ENCODE measurements at places on chromosomes 2 and 18.

DNA sequence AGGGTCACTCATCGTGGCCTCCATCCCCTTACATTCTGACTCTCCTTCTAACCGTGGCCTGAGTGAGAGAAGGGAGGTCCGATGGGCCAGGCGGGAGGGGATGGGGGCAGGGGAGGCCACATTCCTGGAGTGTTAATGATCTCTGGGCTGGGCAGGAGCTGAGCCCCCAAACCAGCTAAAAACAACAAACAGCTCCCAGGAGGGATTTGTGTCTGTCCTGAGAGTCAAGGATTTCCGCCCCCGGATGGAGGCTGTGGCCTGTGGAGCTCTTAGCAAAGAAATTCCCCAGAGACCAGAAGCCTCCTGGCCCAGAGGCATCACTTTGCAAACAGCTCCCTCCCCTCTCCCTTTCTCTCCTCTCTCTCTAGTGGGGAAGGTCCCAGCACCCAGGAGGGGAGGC, 23.5 kb downstream of the EMX1 start:
- DNase-seq: peak; percentile 71

- no peak for DNase-seq
Measured at GRCh38 chr2:195413422-195413821, 243.6 kb upstream of the SLC39A10 start.

- no peak for DNase-seq
Measured at GRCh38 chr2:105150231-105150630, 91.3 kb upstream of the GPR45 start.

- DNase-seq: no peak
Measured at GRCh38 chr2:182914852-182915251, 48.4 kb upstream of the FRZB start.

- DNase-seq: no peak
Measured at GRCh38 chr2:103169861-103170260, 408.0 kb downstream of the TMEM182 start.

DNA sequence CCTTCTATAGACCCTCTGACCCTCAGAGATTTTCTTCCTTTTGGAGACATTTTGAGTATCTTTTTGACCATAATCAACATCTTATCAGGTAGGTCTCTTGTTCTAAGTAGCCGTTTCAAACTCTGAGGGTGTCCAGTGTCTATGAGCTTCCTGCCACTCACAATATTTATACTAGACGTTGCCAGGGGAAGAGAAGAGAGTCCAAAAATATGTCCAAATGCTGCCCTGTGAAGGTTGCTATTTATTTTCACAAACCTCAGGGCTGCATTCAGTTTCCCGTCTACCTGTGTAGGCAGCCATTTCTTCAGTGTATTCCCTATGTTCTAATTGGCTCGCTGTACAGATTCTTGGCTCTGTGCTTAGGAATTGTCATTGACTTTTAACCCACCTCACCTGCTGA, 986 bp upstream of the DSG1 start:
- DNase-seq: no peak

- DNase-seq: no peak
Measured at GRCh38 chr18:3061581-3062312, 48.8 kb upstream of the LPIN2 start.

DNA sequence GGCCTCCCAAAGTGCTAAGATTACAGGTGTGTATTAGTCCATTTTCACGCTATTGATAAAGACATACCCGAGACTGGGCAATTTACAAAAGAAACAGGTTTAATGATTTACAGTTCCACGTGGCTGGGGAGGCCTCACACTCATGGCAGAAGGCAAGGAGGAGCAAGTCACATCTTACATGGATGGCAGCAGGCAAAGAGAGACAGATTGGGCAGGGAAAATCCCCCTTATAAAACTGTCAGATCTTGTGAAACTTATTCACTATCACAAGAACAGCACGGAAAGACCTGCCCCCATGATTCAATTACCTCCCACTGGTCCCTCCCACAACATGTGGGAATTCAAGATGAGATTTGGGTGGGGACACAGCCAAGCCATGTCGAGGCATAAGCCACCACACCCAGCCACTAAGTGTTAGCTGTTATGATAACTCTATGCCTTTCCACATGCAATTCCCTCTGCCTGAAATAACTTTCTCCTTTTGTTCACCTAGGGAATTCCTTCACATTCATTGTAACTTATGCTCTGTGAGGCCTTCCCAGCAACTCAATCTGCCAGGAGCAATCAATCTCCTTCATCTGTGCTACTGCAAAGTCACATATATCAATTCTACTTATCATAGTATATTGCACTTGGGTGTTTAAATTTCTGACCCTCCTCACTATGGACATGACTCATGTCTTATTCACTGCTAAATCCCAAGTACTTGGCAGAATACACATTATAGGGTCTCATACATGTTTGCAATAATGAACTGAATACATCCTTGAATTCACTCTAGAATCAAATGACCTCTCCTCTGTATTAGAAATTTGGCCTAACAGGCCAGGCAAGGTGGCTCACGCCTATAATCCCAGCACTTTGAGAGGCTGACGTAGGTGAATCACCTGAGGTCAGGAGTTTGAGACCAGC, 7.4 kb downstream of the MCEE start:
- peak; percentile 15 for DNase-seq

DNA sequence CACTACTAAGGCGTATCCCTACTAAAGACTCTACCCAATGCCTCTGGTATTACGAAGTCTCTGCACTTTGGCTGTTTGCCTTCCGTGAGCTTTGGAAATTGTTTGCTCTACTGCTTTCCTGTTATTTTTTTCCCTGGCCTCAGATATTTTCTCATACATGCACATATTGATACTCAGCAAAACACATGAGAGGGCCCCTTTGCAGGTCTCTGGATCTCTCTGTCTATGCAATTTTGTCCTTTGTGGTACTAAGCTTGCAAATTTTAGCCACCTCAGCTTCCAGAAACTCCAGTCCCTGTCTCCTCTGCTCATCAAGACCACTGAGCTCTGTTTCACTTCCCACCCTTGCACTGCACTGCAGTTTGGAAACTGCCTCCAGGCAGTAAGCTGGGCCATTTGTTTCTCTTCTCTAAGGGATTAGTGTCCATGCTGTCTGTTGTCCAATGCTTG, 46.6 kb downstream of the TAF1B start:
- no peak for DNase-seq

DNA sequence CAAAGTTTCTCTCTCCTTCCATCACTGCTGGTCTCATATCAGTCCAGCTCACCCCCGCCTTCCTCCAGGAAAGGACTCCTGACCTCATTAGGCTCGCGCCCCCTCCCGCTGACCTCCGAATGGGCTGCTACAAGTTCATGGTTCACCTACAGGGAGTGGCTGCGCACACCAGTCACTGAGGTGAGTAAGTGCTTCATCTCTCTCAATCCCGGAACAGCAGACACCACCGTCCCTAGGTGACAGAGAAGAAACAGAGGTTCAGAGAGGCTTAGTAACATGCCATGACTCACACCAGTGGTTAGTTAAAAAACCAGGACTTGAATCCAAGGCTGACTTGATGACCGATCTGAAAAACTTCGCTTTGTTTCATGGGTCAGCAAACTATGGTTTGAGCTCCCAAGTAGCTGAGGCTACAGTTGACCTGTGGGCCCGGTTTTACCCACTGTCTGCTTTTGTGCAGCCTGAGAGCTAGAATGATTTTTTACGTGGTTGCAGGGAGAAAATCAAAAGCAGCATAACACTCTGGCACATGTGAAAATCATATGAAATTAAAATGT, 42.0 kb downstream of the ZFP36L2 start:
- DNase-seq: peak; percentile 71

- DNase-seq: no peak
Measured at GRCh38 chr2:105062158-105062557, 24.3 kb downstream of the MRPS9 start.

- no peak for DNase-seq
Measured at GRCh38 chr2:234671231-234671630, 174.3 kb upstream of the ARL4C start.

- no peak for DNase-seq
Measured at GRCh38 chr2:10253596-10254372, 48.9 kb upstream of the HPCAL1 start.

DNA sequence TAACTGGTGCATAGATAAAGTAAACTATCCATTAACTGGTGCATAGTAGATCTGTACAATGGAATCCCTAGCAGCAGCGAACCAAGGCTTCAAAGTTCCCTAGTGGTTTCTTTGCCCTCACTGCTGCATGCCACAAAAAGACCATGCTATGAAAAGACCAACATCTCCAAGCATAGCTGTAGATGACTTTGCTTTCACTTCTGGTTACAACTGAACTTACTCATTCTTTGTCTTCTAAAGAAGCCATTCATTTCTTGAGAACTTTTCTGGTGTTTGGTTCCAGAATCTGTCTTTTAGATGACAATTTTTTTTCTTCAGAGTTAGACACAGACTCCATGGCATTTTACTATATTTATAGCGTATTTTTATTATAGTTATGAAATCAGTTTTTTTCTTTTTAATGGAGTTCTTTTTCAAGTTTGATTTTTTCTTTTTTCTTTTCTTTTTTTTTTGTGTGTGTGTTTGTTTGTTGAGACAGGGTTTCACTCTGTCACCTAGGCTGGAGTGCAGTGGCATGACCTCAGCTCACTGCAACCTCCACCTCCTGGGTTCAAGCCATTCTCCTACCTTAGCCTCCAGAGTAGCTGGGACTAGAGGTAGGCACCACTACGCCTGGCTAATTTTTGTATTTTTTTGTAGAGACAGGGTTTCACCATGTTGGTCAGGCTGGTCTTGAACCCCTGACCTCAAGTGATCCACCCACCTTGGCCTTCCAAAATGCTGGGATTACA, 63.6 kb downstream of the SLC35F5 start:
- no peak for DNase-seq

DNA sequence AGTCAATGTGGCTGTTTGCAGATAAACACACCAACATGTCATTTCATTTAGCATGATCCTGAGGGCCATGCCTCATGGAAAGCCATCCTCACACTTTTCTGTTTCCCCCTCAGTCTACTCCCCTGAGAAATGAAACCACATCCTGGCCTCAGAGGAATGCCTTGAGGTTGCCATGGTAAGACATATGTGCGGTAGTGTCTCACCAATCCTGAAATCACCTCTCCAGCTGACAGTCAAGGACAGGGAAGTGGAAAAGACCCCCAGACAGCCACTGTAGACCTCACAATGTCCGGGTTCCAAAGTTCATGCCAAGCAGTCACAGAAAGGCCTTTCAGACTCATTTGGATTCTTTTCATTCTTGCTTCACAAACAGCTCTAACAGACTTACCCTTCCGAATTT, 175.2 kb upstream of the PKDCC start:
- peak; percentile 90 for DNase-seq

- DNase-seq: no peak
Measured at GRCh38 chr2:145324748-145325147, 804.8 kb upstream of the ZEB2 start.

GRCh38 chr2:68915393-68915792, 37.3 kb downstream of the GKN2 start:
- no peak for DNase-seq

GRCh38 chr18:12811191-12811950, 72.7 kb downstream of the PTPN2 start:
- DNase-seq: no peak

- no peak for DNase-seq
Measured at GRCh38 chr2:126894082-126894481, 4.6 kb upstream of the TEX51 start.

DNA sequence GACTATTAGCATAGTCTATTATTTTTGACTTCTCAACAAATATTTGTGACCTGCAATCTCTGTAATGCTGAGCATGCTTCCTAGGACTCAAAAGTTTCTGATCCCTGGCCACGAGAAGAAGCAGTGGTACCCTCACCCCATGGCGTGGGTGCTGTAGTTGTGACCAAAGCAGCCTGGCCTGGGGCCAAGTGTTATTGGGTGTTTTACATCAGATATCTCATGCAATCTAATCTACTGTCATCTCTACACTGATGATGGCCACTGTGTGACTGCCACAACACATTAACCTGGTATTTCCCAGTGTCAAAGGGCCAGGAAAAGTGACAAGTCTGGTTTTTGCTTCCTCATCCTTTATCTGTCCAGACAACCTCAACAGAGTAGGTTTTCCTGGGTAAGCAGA, 80.8 kb upstream of the WIPF1 start:
- no peak for DNase-seq

- no peak for DNase-seq
Measured at GRCh38 chr2:12897181-12897580, 180.4 kb downstream of the TRIB2 start.

DNA sequence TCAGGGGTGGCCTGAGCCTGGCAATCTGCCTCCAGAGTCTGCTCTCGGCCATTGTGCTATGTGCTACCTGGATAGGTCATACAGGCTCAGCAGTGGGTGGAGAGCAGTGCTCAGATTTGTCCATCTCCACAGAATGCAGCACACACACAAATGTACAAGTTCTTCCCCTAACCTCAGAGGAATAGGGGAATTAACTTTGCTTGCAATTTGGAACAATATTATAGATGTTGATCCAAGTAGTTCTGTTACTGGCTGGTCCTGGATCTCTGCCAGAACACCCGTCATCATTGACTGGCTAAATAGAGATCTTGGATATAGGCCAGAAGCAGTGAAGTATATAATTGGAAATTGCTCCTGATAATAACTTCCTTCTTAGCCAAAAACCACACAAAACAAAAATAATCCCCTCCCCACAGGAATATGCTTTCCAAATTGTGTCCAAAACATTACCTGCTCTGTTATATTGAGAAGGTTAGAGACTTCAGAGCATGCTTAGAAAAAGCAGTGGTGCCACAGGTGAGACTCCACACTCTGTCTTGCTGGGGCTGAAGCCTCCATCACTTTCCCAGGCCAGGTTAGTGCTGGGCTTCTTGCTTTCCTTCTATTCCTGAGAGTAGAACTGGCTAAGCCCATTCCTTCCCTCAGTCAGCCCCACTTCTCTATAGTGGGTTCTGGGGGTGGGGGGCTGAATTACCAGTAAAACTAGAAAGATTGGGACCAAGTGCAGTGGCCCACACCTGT, 38.8 kb downstream of the NCAPH start:
- DNase-seq: peak; percentile 14

DNA sequence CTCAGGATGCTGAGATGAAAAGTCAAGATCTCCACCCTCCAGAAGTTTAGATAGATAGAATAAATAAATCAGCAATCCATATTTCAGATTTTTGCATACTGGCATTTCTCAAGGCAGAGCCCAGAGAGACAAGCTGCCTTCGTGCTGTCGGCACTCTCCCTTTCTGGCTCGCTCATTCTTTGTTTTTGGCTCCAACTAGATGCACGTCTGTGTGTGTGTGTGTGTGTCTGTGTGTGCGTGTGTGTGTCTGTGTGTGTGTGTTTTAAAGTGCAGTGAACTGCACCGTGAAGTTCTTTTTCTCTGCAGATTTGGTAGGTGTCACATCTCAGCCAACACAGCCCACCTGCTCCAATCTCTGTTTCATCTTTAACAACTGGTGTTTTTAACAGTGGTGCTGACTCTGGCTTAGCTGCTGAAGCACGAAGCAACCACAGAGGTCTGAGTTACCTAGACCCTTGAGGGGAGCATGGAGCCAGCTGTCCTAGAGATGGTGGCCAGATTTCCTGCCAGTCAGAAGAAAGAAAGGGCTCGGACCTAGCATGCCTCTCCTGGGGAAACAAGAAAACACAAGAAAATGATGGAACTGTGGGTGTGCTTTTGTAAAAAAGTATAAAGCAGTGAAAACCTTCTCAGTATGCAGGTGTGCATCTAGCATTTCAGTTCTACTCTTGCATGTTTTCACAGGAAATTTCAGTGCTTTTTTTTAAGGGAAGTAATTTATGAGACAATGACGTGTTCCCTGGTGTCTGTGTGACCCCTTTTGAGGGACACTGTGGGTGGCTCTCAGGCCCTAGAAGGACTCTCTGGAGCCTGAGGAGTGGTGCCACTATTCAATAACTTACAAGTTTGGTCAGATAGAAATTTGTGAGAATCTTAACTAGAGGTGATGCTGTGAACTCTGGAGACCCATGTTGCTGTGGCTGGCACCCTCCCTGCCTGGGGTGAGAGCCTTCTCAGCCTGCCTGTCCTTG, 364.3 kb downstream of the RNF144A start:
- DNase-seq: no peak

- no peak for DNase-seq
Measured at GRCh38 chr2:12124790-12125189, 378.4 kb downstream of the LPIN1 start.
